ENCODE measurements at places on chromosomes 12 and 14.

DNA sequence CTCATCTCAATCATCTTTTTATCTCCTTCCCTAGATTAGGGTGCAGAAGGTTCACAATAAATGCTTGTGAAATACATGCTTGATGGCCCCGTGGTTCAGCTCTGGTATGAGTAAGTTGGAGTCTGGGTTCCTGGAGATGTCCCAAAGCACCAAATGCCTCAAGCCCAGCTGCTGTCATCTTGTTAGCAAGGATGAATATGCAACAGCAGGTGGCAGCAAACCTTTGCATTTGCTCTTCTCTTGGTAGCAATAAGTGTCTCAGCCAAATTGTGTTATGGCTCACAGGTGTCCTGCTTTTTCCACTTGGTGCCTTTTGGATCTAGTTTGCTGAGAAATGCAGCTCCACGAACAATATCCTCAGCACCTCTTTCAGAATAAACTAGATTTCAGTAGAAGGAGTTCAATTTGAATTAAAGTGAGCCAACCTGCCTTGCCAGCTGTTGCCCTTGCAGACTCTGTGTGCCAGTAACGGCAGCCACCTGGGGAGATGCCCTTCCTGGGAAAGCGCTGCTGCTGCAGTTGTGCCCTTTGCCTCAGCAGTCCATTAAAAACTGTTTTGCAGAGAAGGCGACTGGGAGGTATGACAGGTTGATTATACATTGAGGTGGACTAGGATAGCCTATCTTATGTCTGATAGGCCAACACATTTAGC lies 417.3 kb downstream of the SNAPC1 start:
- DNase-seq = no peak

GRCh38 chr12:119788786-119789185 lies 88.3 kb downstream of the CIT start:
- DNase-seq = no peak

GRCh38 chr12:125135906-125136305 lies 70.7 kb downstream of the AACS start:
- no peak for DNase-seq

- no peak for DNase-seq
These were observed 1.7 kb upstream of the ANKRD33 start for GRCh38 chr12:51886021-51886710.

- DNase-seq = no peak
These were observed 426.1 kb downstream of the SOX5 start for GRCh38 chr12:23523339-23523738.

GRCh38 chr12:59453475-59453874 lies 142.4 kb upstream of the SLC16A7 start:
- no peak for DNase-seq

- no peak for DNase-seq
These were observed 233.2 kb downstream of the RBM19 start for GRCh38 chr12:113732916-113733315.
